Cardiac fibroblast (primary cell): ENCODE measurements at places on chromosomes 3 and 15.
A peak's percentile ranks its signal among the peaks of the same experiment; 100 is the strongest.

DNA sequence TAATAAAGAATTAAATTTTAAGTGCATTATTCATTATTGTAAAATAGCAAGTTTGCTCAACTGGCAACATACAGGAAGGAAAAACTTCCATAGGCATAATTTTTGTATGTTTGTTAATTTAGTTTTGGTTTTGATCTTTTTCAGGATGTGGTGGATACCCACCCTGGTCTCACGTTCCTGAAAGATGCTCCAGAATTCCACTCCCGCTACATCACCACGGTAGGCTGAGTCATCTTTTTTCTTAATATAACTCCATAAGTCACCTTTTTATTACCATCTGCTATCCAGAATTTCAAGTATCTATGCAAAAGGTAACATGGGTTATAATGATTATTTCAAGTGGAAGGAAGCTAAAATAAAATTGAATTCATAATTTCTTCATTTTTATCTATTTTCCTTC is 104.8 kb downstream of the PPP2R3A start:
- DNase-seq = peak; percentile 53

DNA sequence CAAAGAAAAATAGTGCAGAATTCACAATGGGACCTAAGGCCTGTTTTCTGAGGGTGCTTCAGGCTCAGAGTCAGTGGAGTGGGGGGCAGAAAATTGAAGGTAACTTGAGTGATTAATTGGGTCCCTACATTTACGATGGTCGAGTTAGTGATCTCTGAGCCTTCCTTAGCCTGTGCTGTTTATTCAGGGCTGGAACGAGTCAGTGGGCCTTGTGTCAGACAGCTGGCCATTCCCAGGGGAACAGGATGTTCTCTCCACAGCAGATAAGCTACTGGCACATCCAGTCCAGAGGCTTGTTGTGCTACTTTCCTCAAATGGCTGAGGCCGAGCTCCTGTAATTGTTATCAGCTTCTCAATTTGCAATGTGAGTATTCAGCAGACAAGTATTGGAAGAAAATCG is 29.2 kb upstream of the CNTN3 start:
- DNase-seq = peak; percentile 61

- no peak for DNase-seq
These were observed 35.7 kb upstream of the ZNF770 start for GRCh38 chr15:35023804-35024203.

DNA sequence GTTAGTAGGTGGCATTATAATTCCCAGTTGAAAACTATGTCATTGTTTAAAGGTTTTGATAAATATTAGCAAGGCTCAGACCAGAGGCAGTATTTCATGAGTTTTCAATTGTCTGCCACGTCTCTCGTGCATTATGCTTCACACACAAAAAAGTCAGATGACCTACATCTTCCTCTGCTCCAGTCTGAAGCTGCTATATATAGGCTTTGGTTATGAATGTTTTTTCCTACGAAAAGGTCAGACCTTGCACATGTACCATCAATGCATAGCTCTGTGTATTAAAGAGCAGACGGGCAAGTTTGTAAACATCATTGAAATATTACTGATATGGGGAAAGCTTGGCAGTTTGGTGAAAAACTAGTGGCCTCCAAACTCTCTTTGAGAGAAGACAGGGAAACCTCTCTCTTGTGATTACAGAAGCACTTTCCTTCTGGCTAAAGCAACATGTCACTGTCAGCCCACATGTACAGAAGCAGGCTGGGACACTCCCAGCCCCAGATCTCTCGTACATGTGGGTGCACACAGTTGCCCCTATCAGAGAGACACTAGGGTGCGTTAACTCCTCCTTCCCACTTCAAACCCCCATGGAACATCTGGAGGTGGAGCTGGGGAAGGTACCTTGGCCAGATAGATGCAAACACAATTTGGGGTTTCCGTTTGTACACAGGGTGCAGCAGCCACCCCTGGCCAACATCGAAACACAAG is 184.0 kb upstream of the BCL6 start:
- DNase-seq = no peak

DNA sequence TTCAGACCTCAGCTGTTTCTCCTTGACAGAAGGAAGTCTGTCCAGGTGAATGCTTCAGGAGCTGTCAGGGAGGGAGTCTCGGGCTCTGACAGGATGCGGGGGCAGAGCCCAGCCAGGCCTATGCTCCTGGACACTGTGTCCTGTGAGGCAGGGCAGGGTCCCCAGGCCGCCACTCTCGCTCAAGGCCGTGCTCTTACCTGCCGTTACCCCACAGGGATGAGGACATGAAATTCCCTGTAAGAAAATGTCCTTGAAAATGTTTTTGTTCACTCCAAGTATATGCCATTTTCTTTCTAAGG is 63.9 kb downstream of the BOC start:
- DNase-seq = no peak

- peak; percentile 28 for DNase-seq
These were observed at the start of gene SLCO2A1 for GRCh38 chr3:134029734-134030378. TSS of gene SLCO2A1 (minus strand) at chr3:134029925. CDS start at chr3:134029802, 123 bp downstream.

DNA sequence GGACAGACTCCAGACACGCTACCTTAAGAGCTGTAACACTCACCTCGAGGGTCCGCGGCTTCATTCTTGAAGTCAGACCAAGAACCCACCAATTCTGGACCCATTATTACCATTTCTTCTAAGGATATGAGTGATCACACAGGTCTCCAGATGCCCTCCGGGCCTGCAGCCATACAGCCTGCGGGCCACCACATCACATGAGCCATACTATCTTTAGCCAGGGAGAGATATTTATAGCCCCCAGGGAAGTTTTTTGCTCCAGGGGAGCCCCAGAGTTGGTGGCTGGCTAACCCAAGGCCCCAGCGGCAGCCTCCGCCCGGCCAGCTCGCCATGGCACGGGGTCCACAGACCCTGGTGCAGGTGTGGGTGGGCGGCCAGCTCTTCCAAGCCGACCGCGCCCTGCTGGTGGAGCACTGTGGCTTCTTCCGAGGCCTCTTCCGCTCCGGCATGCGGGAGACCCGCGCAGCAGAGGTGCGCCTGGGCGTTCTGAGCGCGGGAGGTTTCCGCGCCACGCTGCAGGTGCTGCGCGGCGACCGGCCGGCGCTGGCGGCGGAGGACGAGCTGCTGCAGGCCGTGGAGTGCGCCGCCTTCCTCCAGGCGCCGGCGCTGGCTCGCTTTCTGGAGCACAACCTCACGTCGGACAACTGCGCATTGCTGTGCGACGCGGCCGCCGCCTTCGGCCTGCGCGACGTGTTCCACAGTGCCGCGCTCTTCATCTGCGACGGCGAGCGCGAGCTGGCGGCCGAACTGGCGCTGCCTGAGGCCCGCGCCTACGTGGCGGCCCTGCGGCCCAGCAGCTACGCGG is at the start of gene KBTBD13:
Gene KBTBD13 (plus strand): TSS at position 261 of the 805 bp plus-strand sequence. CDS start 70 bp downstream, at position 331.
- no peak for DNase-seq

- DNase-seq = no peak
These were observed 18.7 kb downstream of the SIAH2 start for GRCh38 chr3:150744041-150744918.

DNA sequence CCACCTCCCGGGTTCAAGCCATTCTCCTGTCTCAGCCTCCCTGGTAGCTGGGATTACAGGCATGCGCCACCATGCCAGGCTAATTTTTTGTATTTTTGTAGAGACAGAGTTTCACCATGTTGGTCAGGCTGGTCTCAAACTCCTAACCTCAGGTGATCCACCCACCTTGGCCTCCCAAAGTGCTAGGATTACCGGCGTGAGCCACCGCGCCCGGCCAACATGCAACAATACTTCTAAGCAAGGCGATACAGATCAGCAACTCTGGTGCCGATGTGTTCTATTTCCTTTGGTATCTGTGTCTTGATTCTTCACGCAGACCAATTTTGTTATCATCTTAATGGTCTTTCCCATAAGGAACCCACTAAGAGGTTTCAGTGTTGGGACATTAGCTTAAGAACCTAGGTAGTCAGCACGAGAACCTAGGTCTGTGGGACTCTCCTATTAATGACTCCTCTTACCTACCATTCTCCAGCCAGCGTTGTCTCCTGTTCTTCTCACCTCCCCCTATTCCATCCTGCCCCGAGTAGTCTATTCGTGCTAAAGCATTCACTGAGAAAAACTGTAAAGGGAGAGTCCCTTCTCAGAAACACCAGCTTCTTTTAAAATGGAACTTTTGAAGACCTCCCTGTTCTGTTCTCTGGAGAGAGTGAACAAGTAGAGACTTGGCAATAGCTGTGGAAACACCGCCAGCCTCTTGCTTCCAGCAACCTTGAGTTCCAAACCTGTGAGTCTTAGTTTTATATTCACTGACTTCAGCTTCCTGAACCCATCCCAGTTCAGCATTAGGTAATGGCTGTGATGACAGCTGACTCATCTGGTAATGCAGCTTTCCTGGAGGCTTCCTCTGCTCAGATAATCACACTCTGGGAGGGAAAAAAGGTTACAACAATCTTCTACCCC is 61.2 kb downstream of the TSC22D2 start:
- DNase-seq = peak; percentile 98
